ENCODE measurements at places on chromosomes 16 and 17.

DNA sequence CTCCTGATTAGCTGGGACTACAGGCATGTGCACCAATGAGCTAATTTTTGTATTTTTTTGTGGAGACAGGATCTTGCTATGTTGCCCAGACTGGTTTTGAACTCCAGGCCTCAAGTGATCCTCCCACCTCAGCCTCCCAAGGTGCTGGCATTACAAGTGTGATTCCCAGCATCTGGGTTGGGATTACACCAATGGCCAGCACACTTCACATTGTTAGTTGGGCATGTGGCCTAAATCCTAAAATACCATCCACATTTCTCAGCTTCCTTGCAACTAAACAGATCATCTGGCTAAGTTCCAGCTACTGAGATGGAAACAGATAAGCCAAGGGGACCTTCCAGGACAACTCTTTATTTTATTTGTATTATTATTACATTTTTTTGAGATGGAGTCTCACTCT, 9.9 kb downstream of the RABEP2 start:
- DNase-seq, result no peak

- no peak for DNase-seq
These were observed 22.8 kb downstream of the PCTP start for GRCh38 chr17:55773671-55774070.

DNA sequence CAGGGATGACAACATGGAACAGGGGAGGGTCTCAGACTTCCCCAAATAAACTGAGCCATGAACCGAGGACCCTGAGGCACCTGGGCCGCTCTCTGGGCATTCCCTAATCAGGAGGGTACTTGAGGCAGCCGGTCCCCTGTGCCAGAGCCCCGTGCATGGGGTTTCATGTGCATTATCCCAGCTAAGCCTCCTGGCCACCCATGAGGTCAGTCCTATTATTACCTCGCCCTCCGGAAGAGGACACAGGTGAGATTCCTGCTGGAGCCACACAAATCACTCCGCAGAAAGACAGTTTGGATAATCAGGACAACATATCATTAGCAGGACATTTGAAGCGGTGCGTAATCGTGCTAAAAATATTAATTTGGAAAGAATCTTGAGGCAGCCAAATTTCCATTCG, 274.0 kb downstream of the PARN start:
- DNase-seq, result no peak

DNA sequence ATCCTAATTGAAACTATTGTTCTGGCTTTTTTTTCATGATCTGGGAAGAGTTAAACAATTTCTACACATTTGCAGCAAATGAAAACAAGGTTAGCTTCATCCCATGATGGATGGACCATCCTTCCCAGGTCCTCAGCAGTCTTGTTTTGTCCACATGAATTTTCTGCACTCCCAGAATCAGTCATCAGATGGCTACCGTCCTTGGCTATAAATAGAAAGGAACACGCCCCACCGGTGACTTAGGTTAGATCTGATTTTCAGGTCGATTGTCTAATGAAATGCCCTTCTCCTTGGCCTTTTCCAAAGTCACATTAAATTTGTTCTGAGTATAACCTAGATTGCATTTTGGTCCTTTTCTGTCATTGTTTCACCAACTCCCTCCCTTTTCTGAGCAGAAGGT, 41.4 kb upstream of the NOL11 start:
- no peak for DNase-seq

DNA sequence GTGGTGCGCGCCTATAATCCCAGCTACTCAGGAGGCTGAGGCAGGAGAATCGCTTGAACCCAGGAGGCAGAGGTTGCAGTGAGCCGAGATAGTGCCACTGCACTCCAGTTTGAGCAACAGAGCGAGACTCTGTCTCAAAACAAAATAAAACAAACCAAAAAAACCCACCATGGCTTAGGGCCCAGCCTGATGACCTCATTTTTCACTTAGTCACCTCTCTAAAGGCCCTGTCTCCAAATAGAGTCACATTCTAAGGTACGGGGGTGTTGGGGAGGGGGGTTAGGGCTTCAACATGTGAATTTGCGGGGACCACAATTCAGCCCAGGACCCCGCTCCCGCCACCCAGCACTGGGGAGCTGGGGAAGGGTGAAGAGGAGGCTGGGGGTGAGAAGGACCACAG, 1.4 kb upstream of the STH start:
- DNase-seq, result no peak

DNA sequence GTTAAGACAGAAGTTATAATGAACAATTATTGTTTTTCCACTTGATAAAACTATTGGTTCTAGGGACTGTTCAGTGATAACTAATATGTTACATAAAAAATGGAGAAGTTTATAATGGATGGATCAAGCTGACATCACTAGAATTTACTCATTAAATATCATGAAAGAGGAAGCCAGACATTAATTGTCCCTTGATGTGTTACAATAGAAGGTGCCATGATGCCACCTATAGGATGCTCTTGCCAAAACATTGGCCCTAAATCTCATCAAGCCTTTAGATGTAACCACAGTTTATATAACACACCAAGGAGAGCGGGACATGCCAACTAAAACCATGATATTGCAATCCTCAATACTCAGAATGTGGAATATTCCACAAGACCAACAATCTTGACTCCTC, 147.9 kb upstream of the MON1B start:
- peak; percentile 50 for DNase-seq
